CD4-positive, CD25-positive, alpha-beta regulatory T cell (primary cell): ENCODE measurements at places on chromosomes 6 and 20.

DNA sequence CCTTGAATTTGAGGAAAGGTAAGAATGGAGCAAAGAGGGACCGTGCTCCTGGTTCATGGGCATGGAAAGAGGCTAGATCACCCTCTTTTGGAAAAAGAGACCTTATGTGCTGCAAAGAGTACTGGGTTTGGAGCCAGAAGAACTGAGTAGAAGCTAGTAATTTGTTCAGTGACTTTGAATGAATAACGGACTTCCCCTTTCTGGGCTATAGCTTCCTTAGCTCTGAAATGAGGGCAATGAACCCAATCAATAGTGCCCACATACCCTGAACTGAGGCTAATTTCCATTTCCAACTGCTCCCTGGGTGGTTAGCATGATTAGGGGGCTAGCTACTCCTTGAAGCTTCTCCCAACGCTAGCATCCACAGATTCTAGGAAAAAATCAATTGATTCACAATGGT, 121.4 kb downstream of the UNC5CL start:
- DNase-seq: no peak

- DNase-seq: no peak
Measured at GRCh38 chr6:159110013-159110412, 59.2 kb upstream of the FNDC1 start.

DNA sequence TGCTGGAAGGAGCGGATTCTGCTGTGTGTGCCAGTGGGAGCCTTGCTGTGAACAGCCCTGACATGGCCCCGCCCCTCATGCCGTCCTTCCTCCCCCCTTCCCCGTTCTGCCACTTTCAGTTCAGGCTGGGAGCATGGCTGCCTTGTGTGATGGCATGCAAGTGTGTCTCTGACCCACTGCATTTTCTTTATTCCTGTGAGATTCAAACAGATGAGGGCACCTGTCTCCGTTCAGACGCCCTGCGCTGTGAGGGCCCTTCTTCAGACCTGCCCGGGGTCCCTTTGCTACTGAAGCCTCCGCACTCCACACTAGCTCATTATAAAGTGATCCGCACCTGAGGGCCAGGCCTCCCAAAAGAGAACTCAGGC, 88.3 kb downstream of the TAF4 start:
- DNase-seq: no peak

GRCh38 chr6:145866456-145867396, 52.1 kb upstream of the FBXO30 start:
- no peak for DNase-seq

GRCh38 chr20:3760655-3761348, 6.8 kb downstream of the ADISSP start:
- no peak for DNase-seq

DNA sequence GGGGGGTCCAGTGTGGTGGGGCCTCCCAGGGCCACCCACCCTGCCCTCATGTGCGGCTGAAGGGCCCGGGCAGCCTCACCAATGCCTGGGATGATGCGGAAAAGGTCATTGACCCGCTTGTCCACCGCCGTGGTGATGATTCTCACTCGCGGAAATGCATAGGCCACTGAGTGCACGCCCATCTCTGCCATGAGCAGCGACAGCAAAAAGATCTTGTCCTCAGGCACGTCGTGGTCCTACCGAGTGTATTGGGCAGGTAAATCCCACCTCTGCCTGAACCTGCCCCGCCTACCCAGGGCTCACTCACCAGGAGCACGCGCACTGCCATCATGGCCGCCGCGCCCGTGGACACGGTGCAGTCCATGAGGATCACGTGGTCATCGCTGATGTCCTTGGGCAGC, 16.1 kb downstream of the UCKL1 start:
- DNase-seq: no peak

- no peak for DNase-seq
Measured at GRCh38 chr6:35194390-35194789, 19.4 kb upstream of the SCUBE3 start.

DNA sequence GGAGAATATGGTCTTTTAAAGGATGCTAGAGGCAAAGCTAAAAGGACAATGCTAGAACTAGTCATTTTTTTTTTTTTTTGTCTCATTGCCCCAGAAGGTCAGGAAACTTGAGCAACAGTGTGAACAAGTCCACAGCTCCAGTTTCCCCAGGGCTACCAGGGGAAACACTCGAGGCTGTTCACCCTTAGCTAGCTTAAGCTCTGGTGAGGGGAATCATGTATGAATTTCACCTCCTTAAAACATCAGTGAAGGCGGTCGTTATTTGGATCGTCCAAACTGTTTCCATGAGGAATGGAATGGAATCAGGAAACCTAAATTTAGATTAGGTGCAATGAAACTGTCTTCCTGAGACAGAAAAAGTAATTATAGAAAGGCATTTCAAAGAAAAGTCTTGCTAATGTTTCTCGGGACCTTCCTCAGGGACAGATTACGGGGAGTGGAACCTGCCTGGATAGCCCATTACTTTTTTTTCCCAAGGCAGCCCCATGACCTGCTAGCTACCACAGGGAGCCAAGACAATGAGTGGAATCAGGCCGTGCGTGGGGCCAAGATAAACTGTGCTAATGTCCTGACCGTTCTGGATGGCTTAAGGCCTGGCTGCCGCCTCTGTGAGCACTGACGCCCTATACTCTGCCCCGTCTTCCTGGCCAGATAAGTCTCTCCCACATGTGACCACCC, 164.8 kb upstream of the SGK1 start:
- no peak for DNase-seq

- DNase-seq: no peak
Measured at GRCh38 chr20:49583669-49584417, 15.9 kb upstream of the PTGIS start.

GRCh38 chr6:30678964-30679726, 6.3 kb upstream of the DHX16 start:
- DNase-seq: peak; percentile 85

- no peak for DNase-seq
Measured at GRCh38 chr6:89267918-89268317, 47.2 kb downstream of the GABRR2 start.

GRCh38 chr20:53047203-53047602, 75.0 kb downstream of the TSHZ2 start:
- no peak for DNase-seq

GRCh38 chr6:154901876-154902552, 93.1 kb upstream of the TIAM2 start:
- DNase-seq: no peak

GRCh38 chr6:83578057-83578456, 65.7 kb downstream of the PRSS35 start:
- no peak for DNase-seq

DNA sequence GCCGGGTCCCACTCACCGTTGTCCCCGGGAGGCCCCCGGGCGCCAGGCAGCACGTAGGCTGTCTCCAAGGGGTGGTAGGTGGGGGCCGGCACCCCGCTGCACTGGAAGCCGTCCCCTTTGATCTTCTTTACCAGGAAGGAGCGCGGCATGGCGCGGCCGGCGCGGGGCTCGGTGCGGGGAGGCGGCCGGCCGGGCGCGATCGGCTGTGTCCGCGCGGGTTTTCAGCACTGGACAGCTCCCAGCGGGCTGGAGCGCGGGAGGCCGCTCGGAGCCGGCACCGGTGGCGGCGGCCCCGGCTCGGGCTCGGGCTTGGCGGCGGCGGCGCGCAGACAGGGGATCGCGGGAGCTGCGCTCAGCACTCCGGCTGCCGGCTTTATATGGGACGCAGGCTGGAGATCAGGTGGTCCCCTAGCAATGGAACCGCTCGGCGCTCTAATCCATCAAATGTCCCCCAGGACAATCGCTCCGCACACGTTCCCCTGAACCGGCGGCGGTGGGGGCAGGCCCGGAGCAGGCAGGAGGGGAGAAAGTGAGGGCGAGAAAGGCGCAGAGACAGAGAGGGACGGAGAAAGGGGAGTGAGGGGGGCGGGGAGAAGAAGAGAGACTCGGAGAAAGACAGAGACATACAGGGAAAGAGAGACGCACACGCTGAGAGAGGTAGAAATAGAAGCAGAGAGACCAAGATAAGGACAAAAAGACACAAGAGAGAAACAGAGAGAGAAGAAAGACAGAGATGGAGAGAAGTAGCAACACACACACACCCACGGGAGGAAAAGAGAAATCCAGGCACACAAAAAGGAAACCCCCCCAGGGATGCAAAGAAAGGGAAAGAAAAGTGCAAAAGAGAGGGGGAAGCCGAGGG, at the start of gene SCRT2:
SCRT2 (minus strand) TSS at position 350 of the 862 bp plus-strand sequence; CDS start at position 149, 201 bp downstream.
- DNase-seq: peak; percentile 28

DNA sequence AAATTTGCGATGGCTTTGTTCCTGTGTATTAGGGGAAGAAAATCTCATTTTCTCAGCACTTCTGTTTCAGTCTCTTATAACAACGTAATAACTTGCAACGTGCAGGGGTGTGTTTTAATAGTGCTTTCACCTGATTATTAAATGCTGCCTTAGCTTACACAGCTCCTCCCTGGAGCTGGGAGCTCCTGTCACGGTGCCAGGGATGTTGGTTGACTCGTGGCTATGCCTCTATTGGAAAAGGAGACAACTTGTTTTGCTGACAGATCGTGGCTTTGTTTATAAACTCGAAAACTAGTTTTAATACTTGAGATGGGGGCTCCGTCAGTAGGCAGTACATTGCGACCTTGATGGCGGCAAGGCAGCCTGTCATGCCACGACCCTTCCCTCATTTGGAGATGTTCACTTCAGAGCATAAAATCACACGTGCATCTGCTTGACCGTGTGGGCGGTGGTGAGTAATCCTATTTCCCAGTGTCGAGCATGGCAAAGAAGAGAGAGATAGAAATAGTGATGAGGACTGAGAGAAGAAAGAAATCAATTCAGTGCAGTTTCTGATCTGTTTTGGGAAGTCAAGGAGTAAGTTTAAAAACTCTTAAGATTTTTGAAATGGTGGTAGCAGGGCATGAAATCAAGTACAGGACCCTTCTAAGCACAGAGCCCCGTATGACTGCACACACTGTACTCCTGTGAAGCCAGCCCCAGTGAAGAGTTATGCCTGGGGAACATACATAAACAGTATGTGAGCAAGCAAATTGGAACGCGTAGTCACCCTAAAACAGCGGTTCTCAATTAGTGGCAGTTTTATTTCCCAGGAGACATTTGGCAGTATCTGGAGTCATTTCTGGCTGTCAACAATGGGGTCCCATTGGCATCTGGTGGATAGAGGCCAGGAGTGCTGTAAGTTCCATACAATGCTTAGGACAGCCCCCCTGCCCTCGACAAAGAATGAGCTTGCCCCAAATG, 147.2 kb downstream of the DOK5 start:
- DNase-seq: no peak

GRCh38 chr6:166025149-166025898, 142.3 kb downstream of the TBXT start:
- no peak for DNase-seq

- no peak for DNase-seq
Measured at GRCh38 chr6:150119173-150119572, 23.7 kb upstream of the PPP1R14C start.

DNA sequence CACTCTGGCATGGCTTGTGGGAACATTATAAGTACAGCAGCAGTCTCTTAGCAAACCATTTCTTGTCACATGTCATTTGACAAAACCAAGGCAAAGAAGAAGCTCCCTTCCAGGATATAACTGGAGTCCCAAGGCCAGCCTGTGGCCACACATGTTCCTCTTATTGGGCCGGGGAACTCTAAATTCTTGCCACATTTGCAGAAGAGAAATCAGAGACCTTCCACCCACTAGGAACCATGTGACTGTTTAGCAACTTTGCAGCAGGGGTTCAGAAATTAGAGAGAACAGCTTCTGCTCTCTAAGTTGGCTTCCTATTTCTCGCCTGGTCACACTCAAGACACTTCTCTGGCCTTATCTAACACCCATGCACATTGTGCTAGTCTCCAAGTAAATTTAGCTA, 20.4 kb upstream of the MEP1A start:
- DNase-seq: no peak

GRCh38 chr6:74927299-74927698, 278.6 kb downstream of the COL12A1 start:
- no peak for DNase-seq

DNA sequence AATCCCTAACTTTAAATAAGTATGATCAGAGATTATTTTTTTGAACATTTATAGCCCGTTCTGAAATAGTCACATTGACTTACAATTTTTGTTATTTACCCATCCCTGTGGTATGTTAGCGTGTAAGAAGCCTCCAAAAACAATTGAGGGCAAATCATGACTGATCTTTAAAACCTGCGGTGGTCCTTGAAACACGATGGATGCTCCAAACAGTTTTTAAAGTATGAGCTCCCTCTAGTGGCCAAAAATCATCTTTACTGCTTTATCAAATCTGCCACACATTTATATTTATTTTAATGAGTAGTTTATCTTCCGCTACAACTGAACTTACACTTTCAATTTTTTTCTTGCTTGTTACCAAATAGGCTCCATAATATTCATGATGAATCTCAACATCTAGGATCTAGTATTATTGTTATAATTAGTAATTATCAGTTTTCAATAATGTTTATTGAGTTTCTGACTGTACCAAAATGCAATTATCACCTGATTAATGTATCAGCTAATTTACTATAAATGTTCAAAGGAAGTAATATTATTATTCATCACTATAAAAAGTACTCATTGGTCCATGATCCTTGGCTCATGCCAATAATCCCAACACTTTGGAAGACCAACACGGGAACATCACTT, 52.2 kb downstream of the MARCKS start:
- DNase-seq: peak; percentile 61

- DNase-seq: no peak
Measured at GRCh38 chr20:57484772-57485171, 40.2 kb downstream of the CTCFL start.

DNA sequence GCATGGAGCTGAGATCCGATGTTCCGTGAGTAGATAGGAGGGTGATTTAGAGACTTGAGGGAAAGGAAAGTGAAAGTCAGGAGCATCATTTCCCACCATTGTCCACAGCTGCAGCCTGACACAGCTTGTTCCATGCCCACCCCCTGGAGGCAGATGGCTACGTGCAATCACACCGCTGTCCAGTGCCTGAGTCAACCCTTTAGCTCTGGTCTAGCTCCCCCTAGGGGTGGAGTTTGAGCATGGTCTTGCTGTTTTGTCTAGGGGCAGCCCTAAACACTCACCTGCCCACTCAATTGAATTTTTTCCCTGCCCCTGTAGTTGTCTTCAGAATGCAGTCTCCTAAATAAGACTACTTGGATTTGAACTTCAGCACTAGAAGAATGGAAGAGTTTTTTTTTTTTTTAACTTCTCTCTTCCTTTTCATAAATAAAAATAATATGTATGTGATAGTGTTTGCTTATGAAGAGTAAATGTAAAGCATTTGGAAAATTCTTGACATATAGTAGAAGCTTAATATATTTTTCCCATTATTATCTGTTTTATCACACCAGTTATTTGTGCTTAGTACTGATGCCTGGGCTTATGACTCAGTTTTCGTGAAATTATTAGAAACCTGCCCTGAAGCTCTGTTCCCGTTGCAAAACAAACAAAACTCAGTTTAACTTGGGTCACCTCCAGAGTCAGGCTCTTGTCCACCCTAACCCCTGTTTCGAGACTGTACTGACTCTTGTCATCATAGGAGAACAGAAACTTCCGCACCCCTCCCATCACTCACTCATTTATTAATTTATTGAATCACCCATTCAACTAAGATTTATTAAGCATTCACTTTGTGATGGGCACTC, 814.8 kb downstream of the MAFB start:
- DNase-seq: peak; percentile 28

DNA sequence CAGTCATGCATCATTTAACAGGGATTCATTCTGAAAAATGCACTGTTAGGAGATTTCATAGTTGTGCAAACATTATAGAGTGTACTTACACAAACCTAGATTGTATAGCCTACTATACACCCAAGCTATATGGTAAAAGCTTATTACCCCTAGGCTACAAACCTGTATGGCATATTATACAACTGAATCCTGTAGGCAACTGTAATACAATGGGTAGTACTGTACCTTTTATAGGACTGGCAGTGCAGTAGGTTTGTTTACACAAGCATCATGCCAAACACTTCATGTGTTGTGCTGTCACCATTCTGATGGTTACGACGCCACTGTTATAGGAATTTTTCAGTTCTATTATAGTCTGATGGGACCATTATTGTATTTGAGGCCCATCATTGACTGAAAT, 39.3 kb upstream of the KHDC1 start:
- DNase-seq: no peak
